Right forelimb (tissue), 1 donor: ENCODE measurements at places on chromosomes 12 and 14.

DNA sequence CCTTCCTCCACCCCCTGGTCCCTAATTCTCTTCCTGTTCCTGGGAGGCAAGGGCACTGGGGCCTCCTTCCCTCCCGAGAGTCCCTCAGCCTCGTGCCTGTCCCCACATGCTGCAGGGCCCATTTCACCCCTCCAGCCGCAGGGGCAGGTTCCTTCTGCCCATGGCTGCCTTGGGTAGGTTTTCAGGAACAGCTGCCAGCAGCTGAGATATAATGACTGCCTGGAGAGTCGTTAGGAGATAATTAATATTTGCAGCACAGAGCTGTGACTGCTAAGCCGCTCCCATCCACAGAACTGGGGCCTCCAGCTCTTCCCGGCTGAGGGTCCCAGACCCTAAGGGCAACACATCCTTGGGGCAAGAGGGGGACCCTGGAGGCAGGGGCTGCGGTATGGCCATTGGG lies 211.9 kb upstream of the LHX5 start:
- DNase-seq = no peak

GRCh38 chr12:73057428-73057827 lies 785.3 kb downstream of the TRHDE start:
- no peak for DNase-seq

DNA sequence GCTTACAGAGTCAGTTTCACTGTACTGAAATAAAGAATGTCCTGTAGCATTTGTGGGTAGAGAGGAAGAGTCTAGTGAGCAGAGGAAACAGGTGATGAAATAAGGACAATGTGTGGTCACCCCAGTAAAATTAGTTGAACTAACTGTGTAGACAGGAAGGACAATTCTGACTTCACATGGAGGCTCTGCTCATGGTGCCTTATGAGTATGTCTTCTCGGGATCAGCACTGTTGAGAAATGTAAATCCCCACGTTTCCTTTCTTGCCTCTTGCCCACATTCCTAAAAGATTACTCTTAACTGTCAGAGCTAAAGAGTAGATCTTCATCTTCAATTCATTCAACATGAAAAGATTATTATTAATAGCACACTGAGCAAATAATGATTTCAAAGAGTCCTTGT lies 113.2 kb upstream of the FLRT2 start:
- no peak for DNase-seq

- no peak for DNase-seq
Measured at GRCh38 chr14:63848890-63849289, 3.9 kb upstream of the SYNE2 start.

GRCh38 chr14:70894868-70895267 lies 12.4 kb upstream of the PCNX1 start:
- DNase-seq = no peak

- peak; percentile 22 for DNase-seq
Measured at GRCh38 chr14:90612801-90613200, 203.4 kb downstream of the TTC7B start.

DNA sequence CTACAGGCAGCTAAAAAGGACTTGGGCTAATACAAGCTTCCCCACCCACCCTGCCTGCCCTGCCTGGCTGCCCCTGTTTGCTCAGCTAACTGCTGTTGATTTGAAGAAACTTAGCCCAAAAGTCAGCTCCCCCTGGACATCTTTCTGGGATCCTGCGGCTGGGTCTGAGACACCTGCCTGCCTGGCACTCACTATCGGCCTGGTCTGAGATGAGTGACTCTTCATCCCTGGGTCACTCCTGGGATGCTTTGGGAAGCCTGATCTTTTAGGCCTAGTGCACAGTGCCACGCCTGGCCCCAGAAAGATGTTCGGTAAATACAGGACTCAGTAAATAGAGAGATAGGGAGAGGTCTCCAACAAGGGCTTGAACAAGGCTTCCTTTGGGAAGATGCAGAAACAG lies 211.3 kb upstream of the DIO3 start:
- no peak for DNase-seq

DNA sequence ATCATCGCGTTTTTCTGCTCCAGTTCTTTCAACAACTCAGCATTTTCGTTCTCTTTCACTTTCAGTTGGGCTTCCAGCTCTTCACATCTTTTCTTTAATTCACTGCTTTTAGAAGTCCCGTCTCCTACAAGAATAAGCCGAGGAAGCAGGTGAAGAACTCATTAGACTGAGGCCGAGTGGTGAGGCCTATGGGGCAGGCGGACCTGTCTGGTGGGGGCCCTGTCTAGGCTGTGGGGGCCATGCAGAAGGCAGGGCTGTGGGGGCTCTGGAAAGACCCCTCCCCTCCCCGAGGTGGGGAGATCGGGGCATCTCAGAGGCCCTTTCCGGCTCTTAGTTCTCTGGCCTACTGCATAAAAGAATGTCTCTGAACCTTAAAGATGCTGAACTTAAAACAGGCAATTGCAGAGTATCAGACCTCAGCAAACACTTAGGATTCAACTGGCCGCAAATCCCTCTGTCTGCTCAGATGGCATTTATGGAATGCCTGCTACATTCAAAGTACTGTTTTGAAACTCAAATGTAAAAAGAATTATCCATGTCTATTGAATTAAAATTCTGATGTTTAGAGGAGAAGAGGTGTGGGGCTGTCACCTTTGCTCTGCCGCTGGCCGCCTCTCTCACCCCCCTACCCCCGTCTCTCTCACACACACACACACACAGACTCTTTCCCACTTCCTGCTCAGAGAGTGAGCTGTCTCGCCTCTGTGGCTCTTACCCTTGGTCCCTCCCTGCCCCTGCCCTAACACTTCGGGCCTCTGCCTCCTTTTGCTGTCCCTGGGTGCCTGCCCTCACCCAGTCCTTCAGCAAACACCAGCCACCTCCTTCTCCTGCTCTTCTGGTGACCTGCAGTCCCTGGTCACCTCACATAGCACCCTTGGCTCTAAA lies 34.7 kb downstream of the CCDC92 start:
- DNase-seq = no peak

DNA sequence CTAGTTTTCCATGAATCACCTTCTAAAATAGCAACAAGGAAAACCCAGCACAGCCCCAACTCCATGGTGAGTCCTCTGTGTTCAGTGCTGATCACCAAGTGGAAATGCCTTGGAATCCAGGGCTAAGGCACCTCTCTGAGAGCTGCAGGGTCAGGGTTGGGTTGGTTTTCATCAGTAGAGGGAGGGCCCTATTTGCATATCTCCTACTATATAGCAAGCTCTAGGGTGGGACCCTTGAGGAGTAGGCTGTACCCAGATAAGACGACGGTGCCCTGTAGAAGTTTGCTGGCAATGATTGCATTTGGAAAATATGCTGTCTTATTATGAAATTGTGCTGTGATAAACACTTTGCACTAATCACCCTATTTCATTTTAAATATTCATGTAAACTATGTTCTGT lies 1011.8 kb downstream of the TMEM121 start:
- DNase-seq = no peak

GRCh38 chr14:81625343-81625742 lies 91.7 kb upstream of the SEL1L start:
- no peak for DNase-seq

- DNase-seq = no peak
Measured at GRCh38 chr12:2268471-2269286, 215.9 kb downstream of the CACNA1C start.

- DNase-seq = peak; percentile 81
Measured at GRCh38 chr12:110688446-110689280, at the start of gene HVCN1. TSS of gene HVCN1 (minus strand) at chr12:110689115. CDS start at chr12:110683245, 5,870 bp downstream.

GRCh38 chr14:95061317-95062093 lies 95.8 kb downstream of the DICER1 start:
- DNase-seq = no peak

DNA sequence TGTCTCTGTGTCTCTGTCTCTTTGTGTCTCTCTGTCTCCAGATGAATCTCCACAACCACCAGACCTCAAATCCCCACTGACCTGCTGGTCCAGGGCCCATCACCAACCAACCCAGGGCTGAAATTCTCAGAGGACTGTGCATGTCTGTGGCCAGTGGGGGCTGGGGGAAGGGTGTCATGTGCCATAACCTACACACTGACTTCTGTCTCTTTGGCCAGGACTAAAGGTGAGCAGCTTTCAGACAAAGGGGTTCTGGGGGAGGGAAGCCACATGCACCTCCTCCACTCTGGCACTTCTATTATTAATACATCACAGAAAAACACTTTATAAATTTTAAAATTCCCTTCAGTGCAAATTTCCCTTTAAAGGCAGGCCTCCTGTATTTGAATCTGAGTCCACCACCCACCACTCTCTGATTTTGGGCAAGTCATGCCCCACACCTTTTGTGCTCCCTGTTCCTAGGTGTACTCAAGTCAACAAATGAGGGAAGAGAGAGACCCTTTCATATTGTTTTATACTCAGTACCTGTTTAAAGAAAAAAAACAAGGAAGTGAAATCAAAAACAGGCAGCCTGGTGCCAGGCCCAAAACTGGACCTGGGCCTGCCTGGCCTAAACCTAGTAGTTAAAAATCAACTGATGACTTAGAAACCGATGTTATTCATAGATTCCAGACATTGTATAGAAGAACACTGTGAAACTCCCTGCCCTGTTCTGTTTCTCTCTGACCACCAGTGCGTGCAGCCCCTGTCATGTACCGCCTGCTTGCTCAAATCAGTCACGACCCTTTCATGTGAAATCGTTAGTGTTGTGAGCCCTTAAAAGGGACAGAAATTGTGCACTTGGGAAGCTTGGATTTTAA lies 80.2 kb downstream of the TUNAR start:
- DNase-seq = no peak

GRCh38 chr12:23222801-23223200 lies 597.8 kb downstream of the ETNK1 start:
- no peak for DNase-seq
